ENCODE measurements at places on chromosomes 2 and 18.

GRCh38 chr2:210399440-210400041, 77.0 kb downstream of the LANCL1 start:
- no peak overlapping the region for H3K27ac ChIP-seq

DNA sequence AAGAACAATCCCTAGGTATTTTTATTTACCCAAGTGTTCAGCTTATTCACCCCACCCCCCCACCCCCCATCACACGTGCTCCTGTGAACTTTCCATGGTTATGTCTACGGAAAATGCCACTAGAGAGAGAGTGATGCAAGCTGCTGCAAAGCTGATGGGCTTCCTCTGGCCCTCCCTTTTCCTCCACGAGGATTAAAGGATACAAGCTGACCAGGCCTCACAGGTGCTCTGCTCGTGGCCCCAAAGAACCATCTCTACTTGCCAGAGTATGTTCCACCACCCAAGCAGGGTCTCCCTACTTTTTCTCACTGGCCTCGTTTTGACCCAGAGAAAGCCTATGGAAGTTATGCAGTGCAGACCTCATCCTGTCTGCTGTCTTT, 342.6 kb downstream of the CELF4 start:
- H3K4me1 ChIP-seq, result peaks cover 23% of the 10 kb centered on the region
- peaks cover 18% of the 10 kb centered on the region for H3K36me3 ChIP-seq
- no peak overlapping the region for H3K4me3 ChIP-seq
- H3K27me3 ChIP-seq, result peaks cover 6% of the 10 kb centered on the region
- no peak for DNase-seq

DNA sequence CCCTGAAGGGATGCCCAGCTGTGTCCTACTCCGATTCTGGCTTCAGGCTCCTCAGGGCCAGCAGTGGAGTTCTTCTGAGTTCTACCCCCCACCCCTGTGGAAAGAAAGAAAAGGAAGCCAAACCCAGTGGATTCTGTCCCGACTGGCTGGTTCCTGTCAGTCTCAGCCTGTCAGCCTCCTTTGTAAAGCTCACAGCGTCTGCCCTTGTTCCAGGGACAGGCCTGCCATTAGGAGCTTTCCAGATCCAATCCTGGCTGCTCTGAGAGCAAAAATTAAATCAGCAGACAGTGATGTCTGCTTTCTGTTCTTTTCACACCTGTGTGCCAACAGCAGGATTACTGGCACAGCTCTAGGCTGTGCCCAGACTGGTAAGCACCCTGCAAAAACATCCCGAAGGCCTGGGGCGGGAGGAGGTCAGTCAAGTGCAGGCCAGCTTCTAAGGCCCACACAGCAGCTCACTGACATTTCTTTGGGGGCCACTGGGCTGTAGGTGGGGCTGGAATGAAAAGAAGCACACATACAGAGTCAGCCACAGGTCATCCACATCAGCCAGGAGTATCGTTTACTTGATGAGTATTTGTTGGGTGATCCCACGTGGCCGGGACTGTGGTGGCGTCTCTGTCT, 69.1 kb downstream of the EHD3 start:
- no peak overlapping the region for H3K27ac ChIP-seq
- no peaks in the 10 kb centered on the region for H3K4me1 ChIP-seq
- no peak overlapping the region for H3K4me3 ChIP-seq
- no peak for DNase-seq

DNA sequence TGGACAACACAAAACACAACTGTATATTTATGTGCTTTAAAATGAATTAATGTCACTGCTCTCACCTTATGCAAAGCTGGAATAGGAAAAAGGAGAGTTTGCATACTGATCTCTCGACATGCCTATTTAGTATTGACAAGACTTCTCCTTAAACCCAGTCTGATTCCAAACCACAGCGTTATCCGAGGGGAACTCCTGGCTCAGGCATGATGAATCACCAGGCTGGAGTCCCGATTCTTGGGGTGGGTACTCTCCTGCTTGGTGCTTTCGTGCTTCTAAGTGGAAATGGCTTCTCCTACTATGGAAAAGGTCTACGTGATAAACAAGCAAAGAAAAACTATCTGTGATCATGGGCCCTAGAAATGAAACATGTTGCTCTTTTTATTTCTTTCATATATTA, 88.9 kb upstream of the SLC35G4 start:
- H3K27ac ChIP-seq, result no peak overlapping the region
- peaks cover 14% of the 10 kb centered on the region for H3K27me3 ChIP-seq
- H3K4me3 ChIP-seq, result no peak overlapping the region
- peaks cover 33% of the 10 kb centered on the region for H3K4me1 ChIP-seq
- no peaks in the 10 kb centered on the region for H3K36me3 ChIP-seq
- DNase-seq, result no peak
